AG09319 (cell line): ENCODE measurements at places on chromosomes 3 and 15.

DNA sequence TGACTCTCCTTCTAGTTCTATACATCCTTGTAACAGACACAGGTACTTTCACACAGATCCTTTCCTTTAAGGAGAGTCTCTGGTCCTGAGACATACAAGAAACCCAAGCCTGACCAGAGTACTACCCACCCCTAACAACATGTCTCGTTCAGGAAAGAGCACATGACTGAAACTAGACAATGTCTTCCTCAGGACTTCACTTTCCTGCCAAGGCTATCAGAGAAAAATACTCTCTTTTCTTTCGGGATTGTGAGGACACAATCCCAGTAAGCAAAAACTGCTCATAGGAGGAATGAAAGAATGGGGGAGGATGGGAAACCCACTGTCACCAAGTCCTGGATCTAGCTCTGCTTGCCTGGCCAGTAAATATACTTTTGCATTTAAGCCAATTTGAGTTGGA lies 11.5 kb upstream of the ANKRD28 start:
- no peak for DNase-seq

DNA sequence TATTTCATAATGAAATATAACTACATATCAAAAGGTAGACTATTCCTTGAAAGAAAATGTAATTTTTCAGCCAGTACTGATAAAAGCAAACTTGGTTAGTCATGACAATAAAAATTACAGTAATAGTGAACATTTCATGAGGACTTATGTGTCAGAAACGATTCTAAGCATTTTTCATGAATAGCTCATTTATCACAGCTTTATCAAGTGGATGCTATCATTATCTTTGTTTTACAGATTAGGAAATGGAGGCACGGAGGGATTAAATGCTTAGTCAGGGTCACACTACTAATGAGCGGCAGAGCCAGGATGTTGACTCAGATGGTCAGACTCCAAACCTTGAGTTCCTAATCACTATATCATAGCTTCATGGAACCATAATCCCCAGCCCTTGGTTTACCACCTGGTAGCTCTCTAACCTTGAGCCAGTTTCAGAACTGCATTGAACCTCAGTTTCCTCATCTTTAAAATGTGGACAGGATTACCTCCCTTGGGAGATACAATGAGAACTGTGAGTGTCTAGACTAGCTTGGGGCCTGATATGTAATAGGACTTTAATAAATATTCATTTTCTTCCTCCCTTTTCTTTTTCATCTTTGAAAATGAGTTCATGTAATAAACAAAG lies 85.4 kb downstream of the TNIK start:
- DNase-seq: no peak

DNA sequence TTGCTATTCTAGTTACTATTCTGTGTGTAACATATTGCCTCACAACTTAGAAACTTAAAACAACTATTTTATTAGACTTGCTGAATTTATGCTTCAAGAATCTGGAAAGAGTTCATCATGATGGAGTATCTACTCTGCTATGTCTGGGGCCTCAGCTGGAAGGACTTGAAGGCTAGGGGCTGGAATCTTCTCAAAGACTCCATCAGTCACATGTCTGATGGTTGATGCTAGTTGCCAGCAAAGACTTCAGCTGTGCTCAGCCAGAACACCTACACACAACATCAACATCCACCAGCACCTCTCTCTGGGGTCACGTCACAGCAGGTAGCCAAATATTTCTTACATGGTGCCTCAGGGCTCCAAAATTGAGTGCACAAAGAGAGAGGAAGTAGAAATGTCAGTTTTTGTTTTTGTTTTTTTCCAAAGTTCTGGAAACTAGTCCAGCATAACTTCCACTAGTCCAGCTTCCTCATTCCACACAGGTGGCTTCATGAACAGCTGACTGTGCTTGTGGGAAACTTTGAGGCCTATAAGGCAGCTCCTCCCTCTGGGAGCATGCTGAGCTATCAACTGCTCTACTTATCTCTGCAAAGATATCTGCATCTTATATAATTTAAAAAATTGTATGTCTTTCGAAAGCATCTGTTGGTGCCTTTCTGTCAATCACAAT lies 325.4 kb upstream of the AGTR1 start:
- no peak for DNase-seq

DNA sequence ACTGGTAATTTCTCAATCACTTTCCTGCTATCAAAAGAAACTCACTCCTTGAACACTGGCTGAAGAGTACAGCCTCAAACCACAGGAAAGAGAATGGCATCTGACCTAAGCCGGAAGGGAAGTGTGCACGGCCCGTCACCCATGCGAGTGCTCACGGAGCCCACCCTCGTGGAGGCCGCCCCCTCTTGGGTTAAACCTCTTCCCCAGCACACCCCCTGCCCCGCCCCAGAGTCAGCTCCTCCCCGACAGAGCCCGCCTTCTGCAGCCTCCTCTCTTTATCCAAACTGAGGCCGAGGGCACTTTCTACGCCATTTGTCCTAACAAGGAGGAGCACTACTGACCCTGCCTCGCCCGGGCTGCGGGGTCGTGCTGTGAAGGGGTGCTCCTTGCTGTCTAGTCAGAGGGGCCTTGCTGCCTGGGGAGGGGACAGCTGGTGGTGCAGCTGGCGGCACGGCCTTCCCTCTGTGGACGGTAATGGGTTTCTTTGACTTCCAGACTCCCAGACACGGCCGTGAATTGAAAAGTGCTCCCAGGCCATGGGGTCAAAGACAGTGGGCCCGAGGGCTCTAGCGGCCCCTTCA lies 137.7 kb downstream of the NSMCE3 start:
- no peak for DNase-seq

DNA sequence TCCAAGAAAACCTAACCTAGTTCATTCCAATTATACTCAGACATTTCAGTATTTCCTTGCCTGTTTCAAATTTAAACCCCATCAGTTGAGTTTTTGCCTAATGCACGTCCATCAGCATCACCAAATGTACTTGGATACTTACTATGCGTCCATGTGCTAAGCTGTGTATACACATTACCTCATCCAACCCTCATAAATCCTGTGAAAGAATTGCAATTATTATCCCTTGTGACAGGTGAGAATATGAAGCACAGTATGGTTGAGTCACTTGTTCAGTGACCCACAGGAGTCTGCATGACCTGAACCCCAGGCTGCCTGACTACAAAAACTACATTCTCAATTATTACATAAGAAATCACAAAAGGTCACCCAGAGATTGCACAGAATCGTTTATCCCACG lies 2.5 kb downstream of the OR5K2 start:
- DNase-seq: no peak

GRCh38 chr15:42548249-42549031 lies at the start of the genes HAUS2 and LRRC57:
Gene HAUS2, plus strand, starts transcription at chr15:42548838. Its CDS starts 35 bp downstream, at chr15:42548873.
Gene LRRC57, minus strand, starts transcription at chr15:42548793. Its CDS starts 359 bp downstream, at chr15:42548434.
- peak; percentile 41 for DNase-seq

DNA sequence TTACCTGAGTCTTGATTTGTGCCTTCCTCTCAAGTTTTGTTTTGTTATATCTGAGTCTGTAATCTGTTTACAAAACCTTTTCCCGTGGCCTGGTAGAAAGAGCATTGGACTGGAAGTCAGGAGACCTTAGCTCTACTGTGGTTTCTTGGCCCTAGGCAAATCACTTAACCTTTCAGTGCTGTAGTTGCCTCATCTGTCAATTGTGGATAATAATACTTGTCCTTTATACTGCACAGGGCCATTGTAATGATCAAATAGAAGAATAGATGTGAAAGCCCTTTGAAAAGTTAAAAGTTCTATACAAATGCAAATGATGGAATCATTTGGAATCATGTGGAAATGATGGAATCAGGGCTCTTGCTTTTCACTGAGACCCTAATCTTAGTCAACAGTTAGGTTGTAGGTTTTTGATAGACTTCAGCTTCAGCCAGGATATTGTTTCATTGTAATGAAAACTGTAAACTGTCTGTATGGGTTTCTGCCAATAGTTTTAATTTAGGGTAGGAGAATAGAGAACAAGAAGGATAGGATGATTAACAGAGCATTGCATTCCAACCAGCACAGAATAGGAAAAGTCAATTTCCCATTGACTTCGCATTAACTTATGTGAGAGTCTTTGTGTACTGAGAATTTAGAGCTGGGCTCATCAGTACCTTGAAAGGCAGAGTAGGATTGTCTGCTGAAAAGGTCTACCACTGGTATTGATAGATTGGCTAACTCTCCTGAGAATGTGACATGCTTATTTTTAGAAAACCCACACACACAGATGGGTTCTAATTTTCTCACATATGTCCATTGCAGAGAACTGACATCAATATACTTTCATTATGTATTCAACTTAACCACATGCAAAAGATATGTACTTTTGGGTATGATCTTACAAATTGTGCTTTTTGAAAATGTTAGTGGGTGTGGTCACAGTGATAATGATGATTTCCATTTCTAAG lies 21.8 kb downstream of the MAP2K5 start:
- no peak for DNase-seq

DNA sequence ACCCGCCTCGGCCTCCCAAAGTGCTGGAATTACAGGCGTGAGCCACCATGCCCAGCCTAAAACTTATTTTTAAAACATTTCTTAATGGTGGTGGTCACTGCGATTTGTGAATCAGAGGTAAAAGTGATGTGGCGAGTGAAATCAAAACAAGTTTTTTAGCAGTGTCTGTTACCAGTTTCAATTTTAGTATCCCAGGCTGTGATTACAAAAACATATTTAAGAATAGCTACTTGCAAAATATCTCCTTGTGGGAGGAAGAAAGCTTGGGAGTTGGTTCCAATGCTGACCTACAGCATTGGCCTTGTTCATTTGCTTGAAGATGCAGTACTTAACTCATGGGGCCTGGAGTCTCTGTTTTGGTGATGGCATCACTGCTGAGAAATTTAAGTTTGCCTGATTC lies 4.5 kb downstream of the RAB7A start:
- DNase-seq: no peak

DNA sequence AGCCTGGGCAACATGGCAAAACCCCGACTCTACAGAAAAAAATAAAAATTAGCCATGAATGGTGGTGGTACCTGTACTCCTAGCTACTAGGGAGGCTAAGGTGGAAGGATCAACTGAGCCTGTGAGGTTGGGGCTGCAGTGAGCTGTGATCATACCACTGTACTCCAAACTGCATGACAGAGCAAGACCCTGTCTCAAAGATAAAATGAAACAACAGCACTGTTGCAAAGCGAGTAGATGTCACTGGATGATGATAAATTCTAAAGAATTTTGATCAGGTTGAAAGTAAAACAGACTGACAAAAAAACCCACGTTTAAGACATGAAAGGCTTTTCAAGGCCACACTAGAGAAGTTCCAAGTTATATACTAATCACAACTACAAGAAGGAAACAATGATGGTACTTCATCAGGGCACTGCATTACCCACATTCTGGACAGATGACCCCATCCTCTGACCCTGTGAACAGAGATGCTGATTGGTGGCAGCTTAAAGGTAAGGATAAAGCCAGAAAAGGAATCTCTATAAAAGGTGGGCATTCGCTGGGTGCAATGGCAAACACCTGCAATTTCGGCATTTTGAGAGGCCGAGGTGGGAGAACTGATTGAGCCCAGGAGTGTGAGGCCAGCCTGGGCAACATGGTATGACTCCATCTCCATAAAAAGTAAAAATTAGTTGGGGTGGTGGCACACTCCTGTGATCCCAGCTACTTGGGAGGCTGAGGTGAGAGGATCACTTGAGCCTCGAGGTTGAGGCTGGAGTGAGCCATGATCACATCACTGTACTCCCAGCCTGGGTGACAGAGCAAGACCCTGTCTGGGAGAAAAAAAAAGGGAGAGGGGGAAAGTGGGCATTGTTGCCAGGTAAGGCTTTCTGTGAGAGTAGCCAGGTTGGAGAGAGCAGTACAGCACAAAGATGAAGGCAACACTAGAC lies 59.2 kb downstream of the TBL1XR1 start:
- no peak for DNase-seq

DNA sequence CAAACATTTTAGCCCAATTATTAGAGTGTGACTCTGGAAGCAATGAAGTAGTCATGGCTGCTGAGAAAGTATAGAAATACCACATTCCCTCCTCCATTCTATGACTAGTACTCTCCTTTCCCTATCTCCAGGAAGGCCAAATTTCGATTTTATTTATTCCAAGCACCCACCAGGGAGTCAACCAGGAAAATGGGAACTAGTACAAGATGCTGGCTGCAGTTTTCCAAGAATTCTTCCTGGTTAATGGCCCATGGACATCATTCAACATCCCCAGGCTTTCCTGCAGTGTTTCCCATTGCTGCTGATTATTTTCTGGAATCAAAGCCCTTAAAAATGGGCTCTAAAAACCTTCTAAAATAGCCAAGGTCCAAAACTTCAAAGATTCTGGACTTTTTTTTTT lies 247.9 kb upstream of the STT3B start:
- no peak for DNase-seq

DNA sequence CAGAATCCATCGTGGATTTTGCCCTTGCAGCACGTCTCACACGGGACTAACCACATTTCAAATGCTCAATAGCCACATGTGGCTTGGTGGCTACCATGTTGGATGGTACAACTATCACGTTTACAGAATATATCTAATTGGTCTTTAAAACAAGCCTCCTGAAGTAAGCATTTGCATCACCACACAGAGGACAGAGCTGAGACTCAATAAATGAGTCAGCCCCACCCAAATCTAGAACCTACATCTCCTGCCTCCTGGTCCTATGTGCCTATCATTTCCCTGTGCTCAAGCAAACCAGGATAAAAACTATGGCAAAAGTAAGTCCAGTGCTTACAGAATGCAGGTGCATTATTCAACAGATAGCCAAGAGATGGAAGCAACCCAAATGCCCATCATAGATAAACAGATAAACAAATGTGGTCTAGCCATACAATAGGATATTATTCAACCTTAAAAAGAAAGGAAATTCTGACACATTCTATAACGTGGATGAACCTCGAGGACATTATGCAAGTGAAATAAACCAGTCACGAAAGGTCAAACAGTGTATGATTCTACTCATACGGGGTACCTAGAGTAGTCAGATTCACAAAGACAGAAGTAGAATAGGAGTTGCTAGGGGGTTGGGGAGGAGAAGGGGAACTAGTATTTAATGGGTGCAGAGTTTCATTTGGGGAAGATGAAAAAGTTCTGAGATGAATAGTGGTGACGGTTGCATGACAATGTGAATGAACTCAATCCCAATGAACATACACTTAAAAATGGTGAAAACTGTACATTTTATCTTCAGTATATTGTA lies 43.9 kb downstream of the SRGAP3 start:
- DNase-seq: no peak

DNA sequence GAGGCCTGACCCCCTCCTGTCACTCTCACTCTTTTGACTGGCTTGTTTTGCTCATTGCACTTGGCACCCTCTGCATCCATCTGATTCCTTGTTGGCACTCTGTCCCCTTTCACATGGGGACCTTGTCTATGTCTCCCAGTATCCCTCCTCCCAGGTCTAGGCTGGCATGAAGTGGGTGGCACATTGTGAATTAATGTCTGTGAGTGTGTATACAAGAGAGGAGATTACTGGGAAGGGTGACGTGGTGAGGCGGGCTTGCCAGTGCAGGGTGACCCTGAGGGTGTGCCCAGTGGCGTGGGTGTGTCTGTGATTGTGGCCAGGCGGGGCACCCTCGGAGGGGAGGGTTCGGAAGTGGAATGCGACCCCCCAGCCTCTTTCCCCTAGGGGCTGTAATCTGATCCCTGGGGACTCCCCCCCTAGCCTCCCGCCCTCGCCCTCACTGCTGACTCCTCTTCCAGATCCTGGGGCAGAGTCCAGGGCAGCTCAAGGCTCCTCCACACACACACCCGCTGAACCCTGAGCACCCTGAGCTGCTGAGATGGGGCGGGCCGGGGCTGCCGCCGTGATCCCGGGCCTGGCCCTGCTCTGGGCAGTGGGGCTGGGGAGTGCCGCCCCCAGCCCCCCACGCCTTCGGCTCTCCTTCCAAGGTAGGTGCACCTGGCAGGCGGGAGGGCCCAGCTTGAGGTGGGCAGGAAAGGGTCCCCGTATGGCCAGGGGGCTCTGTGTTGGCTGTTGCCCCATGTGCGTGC lies at the start of gene SEMA3B:
Gene SEMA3B, plus strand, starts transcription at position 445 of the 749 bp plus-strand sequence. Its CDS starts 94 bp downstream, at position 539.
- DNase-seq: no peak
